HT-29 (cell line): ENCODE measurements at places on chromosomes 1 and 21.
A peak's percentile ranks its signal among the peaks of the same experiment; 100 is the strongest.

DNA sequence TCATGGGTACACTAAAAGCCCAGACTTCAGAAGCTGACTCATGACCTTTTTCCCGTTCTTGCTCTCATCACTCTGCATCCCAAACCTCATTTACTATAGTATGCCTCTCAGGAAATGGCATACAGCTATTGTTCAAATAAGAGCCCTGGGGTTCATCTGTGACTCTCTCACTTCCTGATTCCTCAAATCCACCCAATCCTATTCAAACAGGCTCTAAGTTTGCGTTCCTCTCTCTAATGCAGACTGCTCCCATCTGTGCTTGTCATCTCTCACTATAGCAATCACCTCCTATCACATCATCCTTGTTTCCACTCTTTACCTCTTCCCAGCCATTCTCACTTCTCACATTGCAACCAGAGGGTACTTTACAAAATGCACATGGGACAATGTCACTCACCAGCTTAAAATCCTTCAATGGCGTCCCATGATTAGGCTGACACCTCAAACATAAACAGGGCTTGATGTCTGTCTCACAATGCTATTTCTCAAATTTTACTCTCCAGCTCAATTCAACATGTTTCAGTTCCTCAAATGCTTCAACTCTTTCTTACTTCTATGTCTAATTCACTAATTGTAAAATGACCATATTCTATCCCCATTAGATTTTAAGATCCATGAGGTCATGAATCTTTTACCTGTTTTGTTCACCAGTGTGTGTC is 408.4 kb downstream of the NTNG1 start:
- DNase-seq: no peak

GRCh38 chr1:108851567-108851966 is 5.3 kb downstream of the AKNAD1 start:
- no peak for DNase-seq

DNA sequence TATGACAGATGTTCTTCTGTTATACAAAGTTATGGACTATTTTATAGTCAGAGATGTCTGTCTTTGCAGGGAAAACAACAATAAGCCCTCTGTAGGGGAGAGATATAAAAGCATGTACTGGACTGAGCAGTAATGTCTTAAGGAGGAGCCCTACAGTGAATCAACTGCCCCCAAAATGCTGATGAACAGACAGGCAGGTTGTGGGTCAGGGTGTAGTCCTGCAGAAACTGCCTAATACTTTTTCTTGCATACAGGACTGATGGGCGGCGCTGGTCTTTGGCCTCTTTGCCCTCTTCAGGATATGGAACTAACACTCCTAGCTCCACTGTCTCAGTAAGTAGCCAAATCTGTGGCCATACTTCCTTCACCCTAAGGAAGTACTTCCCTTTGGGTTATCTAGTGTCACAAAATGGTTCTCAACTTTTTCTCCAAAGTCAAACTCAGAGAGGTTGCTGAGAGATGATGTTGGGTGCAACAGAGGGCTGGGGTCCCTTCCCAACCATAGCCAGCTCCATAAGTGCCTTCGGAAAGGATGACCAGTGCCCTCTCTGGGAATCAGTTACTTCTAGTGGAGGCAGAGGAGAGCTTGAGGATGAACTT is 129.8 kb downstream of the PIK3R3 start:
- no peak for DNase-seq

DNA sequence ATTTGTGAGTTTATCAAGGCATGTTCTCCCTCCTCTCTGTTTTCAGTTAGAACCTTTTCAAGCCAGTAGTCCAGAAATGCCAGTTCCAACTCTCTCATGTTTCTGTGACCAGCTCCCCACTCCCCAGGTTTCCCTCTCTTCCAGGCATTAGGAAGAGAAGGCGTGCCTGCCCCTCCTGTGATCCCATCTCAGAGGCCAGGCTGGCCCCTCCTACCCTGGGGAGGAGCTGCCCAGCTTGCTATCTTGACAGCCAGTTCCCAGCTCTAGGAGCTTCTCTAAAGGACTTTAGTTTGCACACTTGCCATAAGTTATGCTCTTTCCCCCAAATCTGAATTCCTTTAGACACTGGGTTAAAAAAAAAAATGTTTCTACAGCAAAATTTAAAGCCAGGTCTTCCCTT is 8.9 kb downstream of the HYI start:
- DNase-seq: no peak

DNA sequence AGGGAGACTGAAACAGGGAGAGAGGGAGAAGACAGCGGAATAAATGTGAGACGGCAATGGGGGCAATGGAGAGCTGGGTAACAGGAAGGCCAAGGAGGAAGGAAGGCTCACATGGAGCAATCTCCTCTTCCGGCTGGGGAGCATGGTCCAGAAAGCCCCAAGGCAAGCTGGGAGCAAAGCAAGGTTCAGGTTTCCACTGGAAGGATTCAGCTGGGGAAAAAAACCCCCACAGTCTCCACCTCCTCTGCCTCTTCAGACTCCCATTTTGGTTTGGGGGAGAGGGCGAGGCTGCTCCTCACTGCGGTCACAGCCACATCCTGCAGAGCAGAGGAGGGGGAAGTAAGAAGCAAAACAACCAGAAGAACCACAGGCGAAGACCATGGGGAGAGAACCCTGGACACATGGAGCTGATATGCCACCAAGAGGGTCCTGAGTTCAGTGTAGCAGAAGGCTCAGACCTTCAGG is 650 bp downstream of the TNFAIP8L2 start:
- no peak for DNase-seq

GRCh38 chr1:178724376-178724727 is 692 bp upstream of the RALGPS2 start:
- DNase-seq: no peak

DNA sequence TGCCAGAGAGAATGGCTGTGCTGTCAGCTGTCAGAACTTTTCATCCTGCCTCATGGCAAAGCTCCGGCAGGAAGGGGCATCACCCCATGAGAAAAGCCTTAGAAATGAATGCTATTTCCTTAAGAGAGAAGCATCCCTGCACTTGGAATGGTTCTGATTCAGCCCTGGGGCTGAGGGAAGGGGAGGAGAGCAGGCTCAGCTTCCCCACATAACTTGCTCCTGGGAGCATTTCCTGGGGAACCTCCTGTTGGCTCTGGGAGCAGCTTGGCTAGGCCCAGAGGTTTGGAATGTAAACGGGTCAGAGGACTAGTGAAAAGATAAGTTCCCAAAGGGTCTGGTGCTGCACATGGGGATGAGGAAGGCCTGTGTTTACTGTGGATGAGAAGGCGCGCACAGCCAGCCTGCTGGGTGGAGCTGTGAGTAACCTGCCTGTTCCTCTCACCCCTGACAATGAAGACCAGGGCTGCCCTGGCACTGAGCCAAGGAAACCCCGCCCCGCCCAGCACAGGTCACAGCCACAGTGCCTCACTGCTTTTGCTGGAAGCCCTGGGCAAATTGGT is 5.0 kb downstream of the PRELP start:
- peak; percentile 86 for DNase-seq

DNA sequence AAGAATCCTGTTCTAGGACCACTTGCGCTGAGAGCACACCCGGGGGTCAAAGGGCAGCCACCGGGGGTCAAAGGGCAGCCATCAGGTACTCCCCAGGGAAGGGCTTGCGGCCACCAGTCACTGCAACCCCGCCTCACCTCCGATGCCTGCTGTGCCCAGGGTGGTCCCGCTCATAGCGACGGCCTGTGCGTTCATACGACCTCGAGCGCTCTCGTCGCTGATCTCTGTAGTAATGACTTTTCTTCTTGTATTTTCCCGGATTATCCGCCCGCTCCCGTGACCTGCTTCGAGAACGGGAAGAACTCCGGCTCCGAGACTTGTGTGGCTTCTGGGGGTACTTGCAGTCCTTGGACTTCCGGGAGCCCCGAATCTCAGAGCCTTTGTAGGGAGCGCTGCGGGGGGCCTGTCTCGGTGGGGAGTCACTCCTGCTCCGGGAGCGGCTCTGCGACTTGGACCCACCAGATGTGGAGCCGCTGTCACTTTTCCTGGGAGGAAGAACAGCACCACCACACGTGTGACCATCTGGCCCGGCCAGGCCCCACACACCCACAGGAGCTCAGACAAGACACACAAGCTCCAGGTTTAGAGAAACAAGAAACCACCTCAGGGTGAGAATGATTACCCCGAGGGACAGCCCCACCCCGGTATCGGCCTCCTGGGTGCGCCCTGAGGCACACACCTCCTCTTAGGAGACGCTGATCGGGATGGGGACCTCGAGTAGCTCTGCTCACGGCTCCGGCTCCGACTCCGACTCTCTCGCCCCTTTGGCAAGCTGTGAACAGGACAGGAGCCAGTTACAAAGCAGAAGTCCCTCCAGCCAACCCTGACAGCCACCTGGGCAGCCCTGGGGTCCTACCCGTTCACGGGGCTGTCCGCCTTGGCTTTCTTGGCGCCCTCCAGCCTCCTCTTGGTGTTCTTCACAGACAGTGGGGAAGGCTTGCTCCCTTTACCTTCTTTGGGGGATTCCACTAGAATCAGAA is 11.7 kb downstream of the CCNL2 start:
- DNase-seq: no peak

DNA sequence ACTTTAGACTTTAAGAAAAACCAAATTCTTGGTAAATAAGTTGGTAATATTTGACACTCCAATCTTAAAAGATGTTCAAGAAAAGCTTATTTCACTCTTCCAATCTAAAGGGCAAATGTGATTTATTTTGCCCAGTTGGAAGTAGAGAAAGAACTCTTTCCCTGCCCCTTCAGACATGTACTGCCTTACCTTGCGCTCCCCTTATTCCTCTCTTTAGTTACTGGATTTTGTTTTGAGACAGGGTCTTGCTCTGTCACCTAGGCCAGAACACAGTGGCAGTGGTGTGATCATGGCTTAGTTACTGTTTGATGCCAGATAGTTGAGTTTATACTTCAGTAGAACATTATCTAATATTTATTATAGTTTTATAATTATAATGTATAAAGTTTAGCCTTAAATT is 27.5 kb downstream of the FUBP1 start:
- no peak for DNase-seq

GRCh38 chr1:29200906-29201594 is 19.4 kb upstream of the SRSF4 start:
- DNase-seq: no peak

DNA sequence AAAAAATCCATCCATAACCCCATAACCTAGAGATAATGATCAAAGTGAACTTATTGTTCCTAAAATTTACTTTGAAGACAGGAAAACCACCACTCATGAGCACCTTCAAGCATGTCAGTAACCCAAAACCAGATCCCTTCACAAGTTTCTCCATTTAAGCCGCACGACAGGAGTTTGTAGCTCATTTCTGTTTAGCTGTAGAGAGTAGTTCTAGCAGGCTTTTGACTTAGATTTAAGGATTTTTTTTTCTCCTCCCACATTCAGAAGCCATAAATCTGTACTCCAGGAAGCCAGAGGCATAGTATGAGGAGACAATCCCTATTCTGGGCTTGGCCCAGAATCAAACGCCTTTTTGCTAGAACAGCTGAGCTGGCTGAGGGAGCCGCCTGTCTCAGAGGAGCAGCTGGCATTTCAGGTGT is 25.6 kb downstream of the TOMM20 start:
- DNase-seq: no peak

DNA sequence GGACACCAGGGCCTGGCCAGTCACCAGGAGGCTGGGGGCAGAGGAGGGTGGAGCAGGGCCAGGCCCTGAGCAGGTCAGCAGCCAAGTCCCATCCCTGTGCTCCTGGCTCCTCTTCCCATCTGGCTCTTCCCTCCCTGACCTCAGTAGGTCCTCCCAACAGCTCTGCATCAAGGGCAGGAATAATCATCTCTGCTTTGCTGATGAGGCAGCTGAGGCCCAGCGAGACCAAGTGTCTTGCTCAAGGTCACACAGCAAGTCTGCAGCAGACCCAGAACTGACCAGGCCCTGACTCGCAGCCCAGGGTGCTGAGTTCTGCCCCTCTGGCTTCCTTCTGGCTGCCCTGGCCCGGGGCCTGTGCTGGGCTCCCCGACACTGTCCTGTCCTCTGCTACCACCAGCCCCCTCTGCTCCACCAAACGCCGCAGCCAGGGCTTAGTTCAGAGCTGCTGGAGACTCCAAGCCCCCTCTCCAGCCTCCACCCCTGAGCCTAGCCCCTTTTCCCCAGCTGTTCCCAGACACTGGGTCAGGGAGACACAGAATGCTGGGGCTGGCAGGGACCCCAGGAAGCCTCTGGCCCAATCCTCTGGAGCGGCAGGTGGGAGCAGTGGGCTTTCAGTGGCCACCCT is 224.9 kb downstream of the PTPRU start:
- DNase-seq: no peak

DNA sequence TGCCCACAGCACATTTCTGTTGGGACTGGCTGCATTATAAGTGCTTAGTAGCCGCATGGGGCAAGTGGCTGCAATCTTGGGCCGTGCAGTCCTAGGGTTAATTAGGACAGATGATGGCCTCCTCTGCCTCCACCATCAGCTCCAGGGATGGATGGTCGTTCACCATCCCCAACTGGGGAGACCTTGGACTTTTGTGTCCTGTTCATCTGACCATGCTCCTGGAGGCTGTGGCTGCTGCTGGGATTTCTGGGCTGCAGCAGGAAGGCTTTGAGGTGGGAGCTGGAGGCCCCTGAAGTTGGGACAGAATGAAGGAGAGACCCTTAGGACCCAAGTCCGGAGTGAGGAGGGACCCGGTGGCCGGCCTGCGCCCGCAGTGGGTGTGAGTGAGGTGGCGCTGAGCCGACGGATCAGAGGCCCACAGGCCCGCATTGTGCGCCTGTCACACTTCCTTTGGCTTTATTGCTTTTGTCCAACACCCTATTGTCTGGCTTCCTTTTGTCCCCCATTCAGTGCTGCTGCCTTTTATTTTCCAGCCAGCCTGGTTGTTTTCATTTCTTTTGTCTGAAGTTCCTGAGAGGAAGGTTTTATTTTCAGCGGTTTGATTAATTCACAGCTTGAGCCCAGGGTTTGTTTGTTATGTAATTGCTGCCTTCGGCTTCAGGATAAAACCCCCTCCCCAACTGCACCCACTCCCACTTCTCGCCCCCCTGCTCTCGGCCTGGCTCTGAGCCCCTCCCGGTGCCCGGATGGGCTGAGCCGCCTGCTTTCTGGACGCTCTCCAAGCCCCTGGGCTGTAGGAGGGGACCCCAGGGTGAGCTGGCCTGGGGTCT is 35.6 kb downstream of the SOX13 start:
- DNase-seq: no peak

GRCh38 chr21:21101911-21102310 is 103.7 kb downstream of the NCAM2 start:
- DNase-seq: peak; percentile 10

- DNase-seq: peak; percentile 31
These were observed 216.0 kb downstream of the DYRK1A start for GRCh38 chr21:37582590-37582989.

GRCh38 chr1:40774266-40774998 is 9.2 kb upstream of the KCNQ4 start:
- DNase-seq: peak; percentile 68

DNA sequence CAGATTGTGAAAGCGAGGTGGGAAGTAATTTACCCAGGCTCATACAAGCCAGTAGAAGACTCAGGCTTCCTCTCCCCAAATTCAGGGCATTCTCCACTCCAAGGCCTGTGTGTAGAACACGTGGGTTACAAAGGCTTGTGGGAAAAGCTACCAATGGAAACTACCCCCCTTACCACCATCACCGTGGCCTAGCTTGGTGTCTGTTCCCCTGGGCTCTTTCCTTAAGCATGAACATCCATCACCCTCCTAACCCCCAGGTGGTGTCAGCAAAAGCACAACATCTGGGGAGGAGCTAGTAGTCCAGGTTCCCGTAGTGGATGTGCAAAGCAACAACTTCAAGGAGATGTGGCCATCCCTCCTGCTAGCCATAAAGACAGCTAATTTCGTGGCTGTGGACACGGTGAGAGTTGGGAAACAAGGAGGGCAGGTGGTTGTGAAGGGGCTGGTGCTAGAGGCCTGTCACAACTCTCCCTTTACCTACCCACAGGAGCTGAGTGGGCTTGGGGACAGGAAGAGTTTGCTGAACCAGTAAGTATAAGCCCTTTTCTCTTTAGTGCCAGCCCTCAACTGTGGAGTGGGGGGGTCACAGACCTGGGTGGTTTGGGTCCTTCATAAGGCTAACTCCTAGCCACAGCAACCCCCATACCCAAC is 701 bp upstream of the MUTYH start:
- no peak for DNase-seq
